Cortex of kidney (tissue), 1 donor: ENCODE measurements at places on chromosomes 1 and 21.

DNA sequence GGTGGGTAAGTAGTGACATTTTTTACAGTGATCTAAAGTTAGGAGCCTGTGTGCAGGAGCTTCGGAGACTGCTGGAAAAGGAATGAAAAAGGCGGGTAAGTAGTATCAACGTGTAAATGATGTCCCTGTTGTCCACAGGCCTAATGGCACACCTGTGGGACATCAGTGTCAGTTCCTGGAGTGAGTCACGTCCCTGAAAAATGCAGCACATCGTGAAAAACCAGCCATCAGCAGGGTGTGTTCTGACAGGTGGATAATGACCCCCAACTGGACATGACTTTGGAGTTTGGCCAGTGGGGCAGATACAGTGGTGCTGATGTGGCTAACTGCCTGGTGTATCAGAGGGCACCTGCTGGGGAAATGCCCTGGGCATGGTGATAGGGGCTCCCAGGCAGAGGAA is 12.0 kb upstream of the PRDM15 start:
- no peak for DNase-seq

DNA sequence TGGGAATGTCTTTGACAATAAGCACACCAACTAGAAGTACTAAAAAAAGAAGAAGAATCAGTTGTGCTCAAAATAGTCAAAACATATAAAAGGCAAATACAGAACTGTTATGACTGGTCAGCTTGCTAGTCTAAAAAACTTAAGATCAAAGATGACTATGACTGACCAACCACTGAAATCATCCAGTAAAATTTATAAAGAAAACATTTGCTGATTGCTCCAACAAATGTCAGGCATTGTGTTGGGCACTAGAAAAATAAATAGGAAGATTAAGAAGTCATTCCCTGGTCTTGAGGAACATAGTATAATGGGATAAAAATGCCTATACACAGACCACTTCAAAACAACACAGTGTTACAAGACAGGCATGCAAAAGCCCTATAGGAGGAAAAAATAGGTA is 9.3 kb upstream of the ANGPTL3 start:
- no peak for DNase-seq

DNA sequence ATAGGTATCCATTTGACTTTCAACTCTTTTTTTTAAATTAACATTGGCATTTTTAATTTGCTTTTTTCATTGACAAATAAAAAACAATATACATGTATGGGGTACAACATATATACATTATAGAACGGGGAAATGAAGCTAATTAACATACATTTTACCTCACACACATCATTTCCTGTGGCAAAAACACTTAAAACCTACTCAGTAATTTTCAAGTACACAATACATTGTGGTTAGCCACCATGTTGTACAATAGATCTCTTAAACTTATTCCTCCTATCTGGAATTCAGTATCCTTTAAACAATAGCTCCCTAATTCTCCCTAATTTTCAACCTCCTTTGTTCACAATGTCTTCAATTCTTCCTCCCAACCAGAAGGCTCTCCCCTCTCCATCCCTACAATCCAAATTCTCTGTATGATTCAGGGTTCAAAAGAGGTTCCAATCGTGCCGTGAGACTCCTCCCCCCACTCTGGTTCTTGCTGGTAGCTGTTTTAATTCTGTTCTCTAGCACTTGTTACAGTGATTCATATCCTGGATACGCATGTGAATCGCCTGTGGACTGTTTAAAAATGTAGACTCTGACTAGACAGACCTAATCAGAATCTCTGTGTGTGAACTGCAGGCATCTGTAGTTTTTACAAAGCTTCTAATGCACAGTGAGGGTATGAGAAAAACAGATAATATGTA is 87.6 kb upstream of the DUSP10 start:
- DNase-seq = no peak

GRCh38 chr1:23736437-23737134 is 6.7 kb upstream of the ELOA start:
- no peak for DNase-seq

GRCh38 chr1:153356392-153357075 is 1.1 kb upstream of the S100A9 start:
- DNase-seq = no peak

GRCh38 chr21:43717967-43718871 is 710 bp upstream of the PDXK start:
- no peak for DNase-seq

- DNase-seq = no peak
Measured at GRCh38 chr1:244209955-244210354, 158.9 kb downstream of the ZBTB18 start.

GRCh38 chr1:115545791-115546733 is 95.7 kb upstream of the VANGL1 start:
- no peak for DNase-seq

- no peak for DNase-seq
Measured at GRCh38 chr1:117581391-117581943, 24.4 kb upstream of the TENT5C start.

GRCh38 chr1:230977761-230978490 is 735 bp downstream of the TTC13 start:
- no peak for DNase-seq

GRCh38 chr1:45995298-45995697 is 137.1 kb downstream of the PIK3R3 start:
- DNase-seq = no peak

DNA sequence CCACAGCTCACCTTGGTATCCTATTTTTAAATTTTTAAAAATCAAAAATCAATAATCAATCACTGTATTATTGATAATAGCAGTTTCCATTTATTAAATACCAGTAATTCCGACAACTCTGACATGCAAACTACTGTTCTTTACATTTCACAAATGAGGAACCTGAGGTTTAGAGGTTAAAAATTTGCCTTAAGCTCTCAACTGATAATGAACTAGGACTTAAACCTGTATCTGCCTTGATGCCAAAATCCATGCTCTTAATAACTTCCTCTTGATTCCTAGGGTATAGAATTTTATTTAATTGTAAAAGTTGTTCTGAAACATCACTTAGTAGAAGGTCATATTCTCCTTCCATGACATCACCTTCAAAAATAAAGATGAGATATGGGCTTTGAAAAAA is 5.6 kb downstream of the ARHGAP29 start:
- DNase-seq = no peak

DNA sequence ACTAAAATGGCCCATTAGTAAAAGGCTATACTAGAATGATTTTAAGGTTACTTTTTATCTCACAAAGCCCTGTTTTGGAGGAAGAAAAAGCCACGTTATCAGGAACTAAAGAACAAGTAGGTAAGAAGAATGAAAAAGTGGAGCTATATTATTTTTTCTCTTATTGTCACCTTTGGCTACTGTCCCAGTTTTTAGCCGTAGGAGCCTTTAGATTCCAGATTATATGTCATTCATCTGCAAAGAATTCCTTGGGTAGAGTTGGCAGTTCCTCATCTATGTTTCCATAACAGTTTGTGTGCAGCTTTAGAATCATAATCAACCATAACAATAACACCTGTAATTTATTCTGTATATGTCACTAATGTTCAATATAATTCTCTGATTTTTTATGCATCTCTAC is 83.8 kb downstream of the TPR start:
- no peak for DNase-seq

DNA sequence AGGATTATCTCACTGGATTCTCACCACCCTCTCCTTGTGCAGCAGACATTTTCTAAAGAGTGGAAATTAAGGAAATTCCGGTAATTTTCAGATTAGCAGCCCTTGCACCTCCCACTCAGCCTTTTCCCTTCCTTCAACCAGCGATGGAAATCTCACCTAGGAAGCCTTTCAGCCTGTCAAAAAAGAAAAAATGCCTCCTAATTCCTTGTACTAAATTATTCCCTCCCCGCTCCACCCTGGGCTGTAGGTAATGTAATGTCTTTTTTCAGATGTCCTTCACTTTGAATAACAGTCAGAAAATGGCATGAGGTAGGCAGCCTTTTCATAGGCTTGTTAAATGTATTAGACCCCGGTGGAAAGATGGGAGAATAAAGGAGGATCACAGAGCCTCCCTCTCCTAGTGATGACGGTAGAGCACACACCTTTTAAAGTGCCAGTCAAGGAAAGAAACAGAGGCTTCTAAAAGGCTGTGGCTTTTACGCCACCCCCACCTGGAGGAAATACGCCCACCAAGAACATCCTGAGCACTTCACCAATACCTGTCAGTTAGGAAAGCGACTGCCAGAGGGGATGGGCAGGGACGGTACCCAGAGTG is 62.8 kb upstream of the NEK2 start:
- no peak for DNase-seq

DNA sequence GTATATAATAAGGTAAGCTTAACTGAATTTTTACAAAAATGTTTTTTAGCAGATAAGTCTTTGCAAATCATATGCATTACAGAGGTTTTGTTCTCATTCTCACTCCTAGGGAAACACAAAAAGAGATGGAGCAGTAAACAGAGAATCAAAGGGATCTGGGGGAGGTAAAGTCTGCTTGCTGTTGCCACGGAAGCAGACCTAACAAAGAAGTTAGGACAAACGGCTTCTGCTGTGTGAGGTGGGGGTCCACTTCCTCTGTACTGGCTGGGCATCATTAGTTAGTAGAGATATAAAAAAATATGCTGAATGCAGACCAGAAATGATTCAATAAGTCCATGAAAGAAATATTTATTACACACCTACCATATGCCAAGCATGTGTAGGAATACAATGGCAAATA is 34.2 kb downstream of the GJA5 start:
- no peak for DNase-seq

DNA sequence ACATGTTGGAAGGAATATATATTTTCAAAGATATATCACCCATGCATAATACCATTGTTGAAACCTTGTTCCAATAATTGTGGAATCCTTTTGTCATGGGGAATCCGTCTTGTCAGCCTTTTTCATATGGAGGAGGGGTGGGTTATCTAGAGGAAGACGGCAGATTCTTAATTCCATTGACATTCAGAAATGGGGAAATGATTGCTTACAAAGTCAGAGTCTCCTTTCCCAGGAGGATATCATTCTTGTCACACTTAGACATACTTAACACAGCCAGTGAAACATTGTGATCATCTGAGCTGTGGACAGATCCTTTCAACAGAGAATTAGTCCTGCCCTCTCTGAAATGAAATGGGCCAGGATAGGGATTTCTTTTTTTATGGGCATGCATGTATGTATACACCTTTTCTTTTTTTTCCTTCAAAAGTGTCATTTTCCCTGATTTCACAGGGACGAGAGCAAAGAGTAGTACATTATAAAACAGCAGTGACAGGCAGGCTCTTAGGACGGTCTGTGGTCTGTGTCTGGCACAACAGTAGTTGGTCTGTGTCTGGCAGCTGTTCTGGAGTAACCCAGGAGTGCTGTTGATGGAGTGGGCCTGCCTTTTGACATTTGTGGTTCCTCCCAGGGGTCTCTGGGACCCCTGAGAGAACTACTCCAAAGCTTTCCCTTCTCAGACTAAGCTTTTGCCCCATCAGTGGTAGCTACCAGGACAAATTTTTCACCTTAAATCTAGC is 50.1 kb downstream of the VPS13D start:
- DNase-seq = no peak

GRCh38 chr1:84096176-84096575 is 47.9 kb upstream of the PRKACB start:
- no peak for DNase-seq

DNA sequence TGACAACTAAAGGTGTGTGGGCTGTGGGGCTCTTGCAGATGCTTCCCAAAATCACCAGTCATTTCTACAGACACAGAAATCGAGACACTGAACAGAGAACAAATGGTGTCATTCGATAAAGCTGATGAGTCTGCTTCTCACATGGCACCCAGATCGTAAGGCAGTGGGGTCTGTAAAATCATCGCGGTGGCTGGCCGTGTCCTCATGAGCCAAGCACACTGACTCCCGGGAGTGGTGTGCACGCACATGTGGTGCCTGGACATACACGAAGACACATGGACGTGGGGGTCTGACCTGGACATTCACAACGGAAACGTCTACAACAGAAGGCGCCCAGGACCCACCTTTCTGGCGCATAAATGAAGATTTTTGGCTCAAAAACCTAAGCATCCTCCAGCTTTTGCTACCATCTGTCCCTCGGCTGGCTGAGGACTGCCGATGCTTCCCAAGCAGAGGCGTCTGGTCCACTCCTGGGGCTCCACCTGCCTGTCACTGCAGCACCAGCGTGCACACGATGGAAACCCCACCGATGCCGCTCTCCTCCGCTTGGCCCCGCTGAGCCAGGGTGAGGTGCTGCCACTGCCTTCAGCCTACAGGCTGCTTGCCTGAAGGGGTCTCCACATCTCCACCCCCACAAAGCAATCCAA is 6.8 kb downstream of the SMIM1 start:
- DNase-seq = no peak

GRCh38 chr1:228226956-228227791 is 19.3 kb downstream of the OBSCN start:
- DNase-seq = no peak

DNA sequence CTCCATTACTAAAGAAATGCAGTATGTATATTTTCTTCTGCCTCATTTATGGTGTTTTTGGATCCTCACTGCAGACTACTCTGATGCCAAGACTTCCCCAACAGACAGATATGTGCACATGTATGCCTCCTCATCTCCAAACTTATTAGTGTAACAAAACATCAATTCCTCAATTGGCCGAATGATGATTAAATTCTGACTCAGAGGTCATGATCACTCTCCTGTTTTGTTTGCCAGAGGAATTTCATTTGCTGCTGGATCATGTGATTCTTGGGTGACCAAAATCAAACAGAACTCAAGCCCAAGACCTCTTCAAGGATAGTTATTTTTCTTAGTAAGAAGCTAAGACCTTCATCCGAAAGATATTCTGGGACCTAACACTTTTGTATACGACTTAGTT is 227.6 kb downstream of the LMO4 start:
- DNase-seq = no peak

- no peak for DNase-seq
Measured at GRCh38 chr1:4076346-4076745, 176.3 kb upstream of the C1orf174 start.

- DNase-seq = no peak
Measured at GRCh38 chr1:43345120-43345519, 7.5 kb downstream of the MPL start.

DNA sequence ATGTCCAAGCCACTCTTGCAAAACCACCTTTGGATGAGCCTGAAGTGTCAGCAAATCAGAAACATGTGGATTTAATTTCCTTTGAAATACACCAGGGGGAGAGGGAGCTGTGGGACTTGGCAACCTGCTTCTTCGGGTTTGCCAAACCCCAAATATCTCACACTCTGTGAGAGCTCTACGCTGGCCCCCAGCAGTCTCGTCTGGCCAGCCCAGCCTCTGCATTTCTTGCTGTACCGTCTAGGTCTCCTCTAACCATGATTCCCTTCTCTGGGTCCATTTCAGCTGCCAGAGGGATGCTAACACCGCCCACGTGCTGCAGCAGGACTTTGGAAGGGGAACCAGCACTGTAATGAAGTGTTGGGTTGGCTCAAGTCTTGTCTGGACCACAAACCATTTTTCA is 114.6 kb downstream of the MRPS6 start:
- DNase-seq = no peak

GRCh38 chr1:12712076-12712475 is 3.8 kb upstream of the AADACL3 start:
- no peak for DNase-seq

- DNase-seq = no peak
Measured at GRCh38 chr1:154821083-154821482, 49.0 kb downstream of the KCNN3 start.

- no peak for DNase-seq
Measured at GRCh38 chr21:25107708-25108107, 499.6 kb downstream of the MRPL39 start.

GRCh38 chr1:58812468-58812867 is 28.6 kb upstream of the JUN start:
- DNase-seq = no peak

GRCh38 chr1:18581420-18581880 is 49.2 kb upstream of the PAX7 start:
- DNase-seq = no peak

- no peak for DNase-seq
Measured at GRCh38 chr1:222224156-222224555, 323.7 kb downstream of the HHIPL2 start.

GRCh38 chr21:17673261-17674020 is 60.7 kb upstream of the BTG3 start:
- DNase-seq = no peak
